Left cardiac atrium (tissue), 4 donors: ENCODE measurements at places on chromosomes 5 and 9. TPM values are rescaled to one million over a fixed set of nuclear protein-coding genes. Genes with fewer than 3 reads are reported as not detected.

LIFR gene
- 59.7 TPM for total RNA-seq

SLC25A2 gene
- not detected for total RNA-seq

DNA sequence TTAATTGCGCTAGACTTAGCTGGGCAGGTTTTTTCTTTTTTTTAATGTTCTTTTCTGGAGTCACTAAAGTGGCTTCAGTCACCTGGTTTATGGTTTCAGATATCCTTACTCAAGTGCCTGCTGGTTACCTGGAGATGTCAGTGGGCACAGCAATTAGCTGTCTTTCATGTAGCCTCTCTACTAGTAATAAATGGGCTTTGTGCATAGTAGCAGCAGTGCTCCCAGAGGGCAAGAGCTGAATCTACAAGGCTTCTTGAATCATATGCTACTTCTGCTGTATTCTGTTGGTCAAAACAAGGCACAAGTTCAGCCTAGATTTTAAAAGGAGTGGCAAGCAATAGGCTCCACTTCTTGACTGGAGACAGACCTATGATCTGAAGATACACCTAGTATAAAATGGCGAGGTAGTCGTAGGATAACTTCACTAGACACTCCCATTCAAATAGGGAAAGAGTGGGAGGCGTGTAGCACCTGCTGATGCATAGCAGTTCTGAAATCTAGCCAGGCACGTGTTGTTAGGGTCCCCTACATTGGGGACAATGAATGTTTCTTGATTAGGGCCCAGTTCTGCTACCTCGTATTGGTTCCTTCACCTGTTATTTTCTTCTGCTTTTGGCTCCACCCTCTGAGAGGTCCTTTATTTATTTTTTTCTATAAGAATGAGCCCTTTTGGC is 7.0 kb downstream of the SCAMP1 start:
- no peak for DNase-seq

GRCh38 chr5:15510092-15510491 is 10.1 kb downstream of the FBXL7 start:
- no peak for DNase-seq
